Fibroblast of the aortic adventitia (primary cell): ENCODE measurements at places on chromosomes 6 and 20. TPM values are rescaled to one million over a fixed set of nuclear protein-coding genes. Genes with fewer than 3 reads are reported as not detected.

MYLK2 gene
- total RNA-seq: 0.18 TPM in 1 of 2 replicates, not detected in the other

BPIFA1 gene
- total RNA-seq: not detected in 2 replicates

HLA-DQA2 gene
- not detected in 2 replicates for total RNA-seq

CST5 gene
- total RNA-seq: not detected in 2 replicates

HLA-DRB5 gene
- not detected in 2 replicates for total RNA-seq
